Panc1 (cell line): ENCODE measurements at places on chromosomes 2 and 18. TPM values are rescaled to one million over a fixed set of nuclear protein-coding genes. Genes with fewer than 3 reads are reported as not detected.

DNA sequence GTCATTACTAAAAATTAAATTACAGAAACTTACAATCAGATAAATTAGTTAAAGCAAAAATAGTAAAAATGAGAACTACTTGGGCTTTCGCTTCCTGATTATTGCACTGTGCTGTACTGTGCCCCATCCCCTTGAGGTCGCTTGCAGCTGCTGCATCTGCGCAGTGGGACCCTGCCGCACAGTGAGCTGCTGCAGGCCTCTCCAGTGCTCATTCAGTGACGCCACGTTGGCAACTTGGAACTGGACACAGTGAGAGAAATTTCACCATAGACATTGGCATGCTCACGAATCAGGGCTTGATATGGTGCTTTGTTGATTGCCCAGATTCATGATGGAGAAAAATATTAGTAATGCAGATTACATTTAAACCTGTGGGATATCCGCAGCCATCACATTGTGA lies 290.8 kb upstream of the MYT1L start:
- DNase-seq: no peak

DNA sequence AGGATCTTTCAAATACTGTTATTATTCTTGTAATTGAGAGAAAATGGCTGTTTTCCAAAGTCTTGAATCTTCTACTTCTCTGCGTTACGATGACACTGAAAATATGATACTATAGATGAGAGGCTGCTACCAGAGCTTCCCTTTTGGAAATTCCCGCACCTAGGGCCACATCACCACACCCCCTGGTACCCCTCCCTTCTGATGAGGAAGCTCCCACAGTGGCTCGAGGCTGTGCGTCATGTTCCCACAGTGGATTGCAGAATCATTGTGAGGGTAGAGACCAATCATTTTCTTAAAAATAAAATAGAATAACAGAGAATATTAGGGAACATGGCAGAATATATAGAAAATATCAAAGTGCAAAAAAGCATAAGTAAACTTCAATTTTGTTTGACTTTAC lies 268.9 kb upstream of the SMIM21 start:
- DNase-seq: no peak

GRCh38 chr2:226835420-226835795 lies 446 bp upstream of the RHBDD1 start:
- DNase-seq: peak; percentile 32

The AAMP gene
- 103 TPM for total RNA-seq

The TUBA3D gene
- total RNA-seq: not detected

The ANKRD29 gene
- total RNA-seq: 0.67 TPM
